ENCODE measurements at places on chromosomes 6 and 20. TPM values are rescaled to one million over a fixed set of nuclear protein-coding genes. Genes with fewer than 3 reads are reported as not detected.

- DNase-seq, result peak; percentile 10
Measured at GRCh38 chr6:105733556-105734162, 330.8 kb upstream of the PREP start.

DNA sequence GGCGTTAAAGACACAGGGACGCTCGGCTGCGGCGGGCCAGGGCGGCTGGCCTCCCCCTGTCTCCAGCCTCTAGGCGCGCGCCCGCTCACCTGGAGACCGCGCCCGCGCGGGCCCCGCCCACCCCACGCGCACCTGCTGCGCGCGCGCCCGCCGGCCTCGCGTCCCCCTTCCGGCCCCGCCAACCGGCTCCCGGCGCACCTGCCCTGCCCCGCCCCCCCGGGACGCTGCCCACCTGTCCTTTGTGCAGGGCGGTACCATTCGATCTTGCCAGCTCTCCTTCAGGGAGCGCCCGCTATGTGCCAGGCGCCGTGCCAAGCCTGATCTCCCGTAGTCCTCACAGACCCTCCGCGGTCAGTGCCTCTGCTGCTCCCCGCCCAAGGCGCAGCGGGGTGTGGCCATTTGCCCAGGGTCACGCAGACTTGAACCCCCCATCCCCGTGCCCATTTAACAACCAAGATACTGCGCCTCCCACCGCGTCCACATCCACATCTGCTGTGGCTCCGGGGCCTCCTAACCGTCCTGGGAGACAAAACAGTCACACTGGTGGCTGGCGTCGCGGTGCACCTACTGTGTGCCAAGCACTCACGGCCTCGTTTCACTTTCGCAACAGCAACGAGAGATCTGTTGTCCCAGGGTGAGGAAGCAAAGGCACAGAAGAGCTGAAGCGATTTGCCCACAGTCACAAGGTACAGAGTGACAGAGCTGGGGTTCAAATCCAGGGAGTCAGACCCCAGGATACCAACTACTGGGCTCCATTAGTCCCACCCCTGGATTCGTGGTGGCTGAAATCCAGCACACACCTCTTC lies 48.1 kb downstream of the NOL4L start:
- DNase-seq, result peak; percentile 66

DNA sequence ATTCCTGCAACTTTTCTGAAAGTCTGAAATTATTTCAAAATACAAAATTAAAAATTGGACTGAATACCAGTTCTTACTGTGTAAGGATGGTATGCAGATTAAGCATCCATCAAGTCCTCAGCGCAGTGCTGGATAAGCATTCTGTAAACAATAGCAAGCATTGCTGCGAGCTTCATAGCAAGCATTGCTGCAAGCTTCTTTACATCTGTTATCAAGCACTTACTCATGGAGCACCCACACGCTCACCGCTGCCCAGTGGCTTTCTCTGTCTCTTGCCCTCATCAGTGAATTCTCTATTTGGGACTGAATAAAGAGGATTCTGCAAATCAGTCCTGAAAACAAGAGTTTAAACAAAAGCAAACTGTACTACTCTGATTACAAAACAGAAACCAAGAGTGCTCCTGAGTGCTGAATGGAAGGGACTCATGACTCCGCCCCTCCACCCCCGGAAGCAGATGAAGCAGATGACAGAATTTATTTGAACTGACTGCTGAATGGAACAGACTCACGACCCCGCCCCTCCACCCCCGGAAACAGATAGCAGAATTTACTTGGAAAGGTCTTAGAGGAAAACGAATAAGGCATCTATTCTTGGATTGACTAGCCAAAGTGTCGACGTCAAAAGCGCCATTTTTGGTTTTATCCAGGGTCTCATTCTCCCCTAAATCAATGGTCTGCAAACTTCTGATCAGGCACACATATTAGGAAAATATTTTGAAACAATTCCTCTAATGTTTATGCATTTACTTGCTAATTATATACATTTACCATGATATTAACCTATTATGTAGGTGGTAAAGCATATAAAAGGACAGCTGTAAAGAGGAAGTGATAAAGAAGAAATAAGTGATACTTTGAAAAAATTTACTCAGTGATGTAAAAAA lies 22.1 kb upstream of the EYA2 start:
- no peak for DNase-seq

The TAAR2 gene
- polyA plus RNA-seq, result not detected

The OOEP gene
- not detected for polyA plus RNA-seq

Measured in naive thymus-derived CD4-positive, alpha-beta T cell (primary cell).